Inflammatory macrophage treated with lipopolysaccharide for 4 hours (primary cell): ENCODE measurements at places on chromosomes 11 and 22.
A peak's percentile ranks its signal among the peaks of the same experiment; 100 is the strongest.

- peak; percentile 70 for DNase-seq
Measured at GRCh38 chr11:65506290-65506771, 7.5 kb downstream of the MALAT1 start.

DNA sequence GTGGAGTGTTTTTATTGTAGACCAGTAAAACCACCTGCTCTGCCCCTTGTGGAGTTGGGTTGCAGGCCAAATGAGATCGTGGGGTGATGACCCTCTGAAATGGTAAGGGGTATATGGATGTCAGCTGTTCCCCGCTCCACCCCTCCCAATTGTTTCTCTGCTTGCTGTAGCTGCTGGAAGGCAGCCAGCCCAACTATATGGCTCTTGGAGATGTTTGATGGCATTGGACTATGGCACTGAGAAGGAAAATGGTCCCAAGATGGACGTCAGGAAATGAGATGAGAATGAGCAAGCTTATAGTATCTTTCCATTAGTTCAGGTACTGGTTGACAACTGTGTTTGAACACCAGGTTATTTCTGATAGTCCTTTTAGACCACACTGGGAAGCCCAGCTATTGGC, 94.8 kb upstream of the SORL1-AS1 start:
- no peak for DNase-seq

DNA sequence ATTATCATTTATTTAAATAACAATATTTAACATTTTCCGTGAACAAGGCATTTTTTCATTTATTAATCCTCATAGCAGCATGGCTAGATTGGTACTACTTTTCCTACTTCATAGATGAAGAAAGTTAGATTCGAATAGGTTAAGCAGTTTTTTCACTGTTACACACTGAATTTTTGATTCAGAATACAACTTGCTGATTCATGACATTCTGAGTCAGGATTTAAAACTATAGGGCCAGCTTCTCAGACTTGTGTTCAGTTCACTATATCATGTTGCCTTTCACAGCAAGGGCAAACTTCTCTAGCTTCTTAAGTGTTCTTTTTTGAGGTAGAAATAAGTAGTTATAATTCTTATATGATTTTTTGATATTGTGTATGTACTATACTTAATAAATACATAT, 31.5 kb downstream of the CYP2R1 start:
- no peak for DNase-seq

GRCh38 chr22:46105494-46106278, 44.6 kb upstream of the PPARA start:
- no peak for DNase-seq

GRCh38 chr11:8631395-8632118, 37.5 kb upstream of the STK33 start:
- DNase-seq: no peak

DNA sequence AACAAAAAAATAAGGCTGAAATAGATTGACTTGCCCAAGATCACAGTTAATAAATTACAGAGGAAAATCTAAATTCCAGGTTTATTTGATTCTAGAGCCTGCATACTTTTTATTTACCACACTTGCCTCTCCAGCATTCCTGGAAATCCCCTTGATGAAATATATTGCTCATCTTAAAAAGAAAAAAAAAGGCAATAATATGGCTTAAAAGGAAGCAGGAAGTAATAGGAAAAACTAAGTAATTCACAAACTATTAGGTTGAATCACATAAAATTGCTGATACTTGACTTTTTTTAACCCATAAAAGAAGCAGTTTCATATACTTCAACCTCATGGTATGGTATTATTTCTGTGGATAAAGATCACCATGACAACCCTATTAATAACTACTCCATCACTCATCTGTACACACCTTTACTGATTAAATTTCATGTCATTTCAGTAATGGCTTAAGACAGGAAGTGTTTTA, 52.9 kb downstream of the COPB1 start:
- peak; percentile 33 for DNase-seq

- DNase-seq: no peak
Measured at GRCh38 chr11:1130276-1131032, 27.3 kb upstream of the MUC5AC start.
